Left cardiac atrium (tissue), 4 donors: ENCODE measurements at places on chromosomes 3 and 15. TPM values are rescaled to one million over a fixed set of nuclear protein-coding genes. Genes with fewer than 3 reads are reported as not detected.

GHRL gene
- total RNA-seq = not detected

CCDC80 gene
- total RNA-seq = 233 TPM

IGSF11 gene
- 2.7 TPM for total RNA-seq

IL5RA gene
- 0.81 TPM for total RNA-seq

KCNAB1 gene
- total RNA-seq = 3.5 TPM
